ENCODE measurements at places on chromosomes 3 and 15.

GRCh38 chr15:68537506-68537905 is 41.3 kb upstream of the CORO2B start:
- no peak for DNase-seq

GRCh38 chr15:80026754-80027153 is 32.7 kb upstream of the ZFAND6 start:
- no peak for DNase-seq

- no peak for DNase-seq
These were observed 54.8 kb downstream of the MAGEF1 start for GRCh38 chr3:184656829-184657681.

DNA sequence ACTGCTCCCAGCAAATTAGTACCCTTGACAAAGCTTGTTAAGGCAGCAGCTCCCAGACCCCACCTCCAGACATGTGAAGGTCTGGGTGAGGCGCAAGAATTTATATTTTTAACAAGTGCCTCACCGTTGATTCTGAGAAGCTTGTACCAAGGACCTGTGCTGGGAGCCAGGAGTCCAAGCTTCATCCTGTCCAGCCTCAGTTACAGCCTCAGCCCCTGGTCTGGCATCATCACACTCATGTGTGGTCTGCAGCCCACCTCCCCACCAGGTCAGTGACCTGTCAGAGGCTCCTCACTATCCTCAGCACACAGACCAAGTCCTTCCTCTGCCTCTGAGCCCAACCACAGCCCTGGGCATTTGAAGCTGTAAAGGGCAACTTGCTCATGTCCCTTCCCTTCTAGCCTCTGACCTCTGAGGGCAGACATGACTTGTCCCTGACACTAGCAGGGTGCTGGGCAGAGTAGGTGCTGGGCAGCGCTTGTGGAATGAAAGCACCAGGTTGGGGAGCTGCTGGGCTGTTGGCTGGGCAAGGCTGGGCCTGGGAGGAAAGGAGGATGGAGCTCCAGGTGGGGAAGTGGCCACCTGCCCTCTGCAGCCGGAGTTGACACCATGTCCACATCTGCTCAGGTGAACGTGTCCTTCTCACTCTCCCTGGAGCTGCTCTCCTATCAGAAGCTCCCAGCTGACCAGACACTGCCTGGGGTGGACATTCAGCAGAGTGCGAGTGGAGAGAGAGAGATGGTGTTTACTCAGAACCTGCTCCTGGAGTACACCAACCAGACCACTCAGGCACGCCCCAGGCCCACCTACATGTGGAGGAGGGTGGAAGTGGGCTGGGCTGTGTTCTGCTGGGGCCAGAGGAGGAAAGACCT is 16.9 kb downstream of the ACAA1 start:
- DNase-seq: no peak

DNA sequence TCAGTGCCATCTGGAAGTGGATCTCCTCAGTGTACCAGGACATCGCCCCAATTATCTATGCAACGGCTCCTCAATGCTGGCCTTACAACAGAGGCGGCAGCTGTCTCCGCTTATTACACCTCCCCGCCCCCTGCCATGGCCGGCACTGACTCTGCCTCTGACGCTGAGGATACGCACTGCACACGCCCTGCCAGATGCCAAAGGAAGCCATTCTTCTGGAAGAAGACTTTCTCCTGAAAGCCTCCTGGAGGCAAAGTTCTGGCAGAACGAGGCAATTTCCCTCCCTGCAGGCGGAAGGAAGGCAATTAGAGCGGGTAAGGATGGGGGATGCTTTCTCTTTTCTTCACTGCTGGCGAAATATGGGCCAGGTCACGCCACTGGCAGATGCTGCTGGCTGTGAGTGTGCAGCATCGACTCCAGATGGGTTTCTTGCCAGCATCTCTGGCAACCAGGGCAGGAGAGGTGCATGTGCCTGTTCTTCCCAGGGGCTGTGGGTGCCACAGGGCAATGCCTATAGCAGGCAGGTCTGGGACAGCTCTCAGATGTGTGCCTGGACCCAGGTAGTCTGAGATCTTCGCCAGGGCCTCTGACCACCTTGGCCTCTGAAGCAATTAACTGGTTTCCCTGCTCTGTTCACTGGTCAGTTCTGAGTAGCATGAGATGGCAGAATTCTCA is 62.2 kb upstream of the MRPS22 start:
- DNase-seq: no peak

GRCh38 chr3:22632536-22632935 is 570.6 kb upstream of the UBE2E2 start:
- DNase-seq: no peak

DNA sequence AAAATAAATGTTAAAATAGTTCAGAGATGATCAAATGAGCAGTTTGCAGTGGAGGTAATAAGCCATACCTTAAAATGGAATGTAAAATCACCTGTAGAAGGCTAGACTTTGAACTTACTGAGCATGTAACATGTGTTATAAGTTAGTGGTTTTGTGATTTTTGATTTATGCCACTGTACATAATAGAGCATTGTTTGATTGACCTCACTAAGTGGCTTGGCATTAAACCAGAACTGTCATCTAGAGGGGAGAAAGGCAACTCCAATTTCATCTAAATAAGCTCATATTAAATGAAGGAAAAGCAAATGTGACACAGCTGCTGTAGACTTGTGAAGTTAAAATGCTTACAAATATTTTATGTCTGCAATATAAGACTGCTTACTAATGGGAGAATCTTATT is 387.9 kb downstream of the ZIC1 start:
- DNase-seq: no peak

DNA sequence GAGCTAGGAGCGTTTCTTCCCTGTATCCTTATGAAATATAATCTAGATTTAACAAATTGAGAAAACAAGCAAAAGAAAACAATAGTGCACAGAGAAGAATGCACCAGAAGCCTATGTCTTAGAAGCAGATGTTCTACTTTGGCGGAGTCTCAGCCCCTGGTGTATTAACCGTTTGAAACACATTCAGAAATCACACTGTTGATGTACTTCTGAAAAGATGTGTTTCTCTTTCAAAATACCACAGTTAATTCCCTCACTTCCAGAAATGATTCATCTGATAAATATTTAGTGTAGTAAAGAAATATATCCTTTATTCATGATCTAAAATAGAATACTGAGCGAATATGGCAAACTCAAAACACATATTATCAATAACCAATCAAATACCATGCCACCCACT is 77.7 kb downstream of the CBLB start:
- no peak for DNase-seq
